ENCODE measurements at places on chromosomes 16 and 17.

GRCh38 chr17:63276821-63277220 lies 169.3 kb downstream of the CYB561 start:
- peak; percentile 37 for DNase-seq

DNA sequence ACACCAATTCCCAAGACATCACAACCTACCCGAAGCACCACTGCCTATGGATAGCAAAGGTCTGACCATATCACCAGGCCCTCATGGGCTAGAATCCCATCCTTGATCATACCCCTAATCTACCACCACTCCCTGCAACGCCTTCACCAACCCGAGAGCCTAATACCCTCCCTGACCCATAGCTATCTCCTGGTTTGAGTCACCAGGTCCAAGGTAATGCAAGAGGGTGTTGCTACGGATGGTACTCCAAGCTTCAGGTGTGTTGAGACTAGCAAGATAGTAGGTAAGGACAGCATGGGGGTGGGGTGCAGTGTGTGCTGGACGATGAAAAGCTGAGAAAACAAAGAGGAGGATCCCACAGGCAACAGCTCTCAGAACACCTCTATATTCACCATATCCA lies 258.0 kb downstream of the ZFHX3 start:
- no peak for DNase-seq

GRCh38 chr17:70271672-70272071 lies 102.3 kb downstream of the KCNJ2 start:
- DNase-seq = no peak

GRCh38 chr17:7131423-7131791 lies 16.8 kb upstream of the ASGR2 start:
- no peak for DNase-seq

DNA sequence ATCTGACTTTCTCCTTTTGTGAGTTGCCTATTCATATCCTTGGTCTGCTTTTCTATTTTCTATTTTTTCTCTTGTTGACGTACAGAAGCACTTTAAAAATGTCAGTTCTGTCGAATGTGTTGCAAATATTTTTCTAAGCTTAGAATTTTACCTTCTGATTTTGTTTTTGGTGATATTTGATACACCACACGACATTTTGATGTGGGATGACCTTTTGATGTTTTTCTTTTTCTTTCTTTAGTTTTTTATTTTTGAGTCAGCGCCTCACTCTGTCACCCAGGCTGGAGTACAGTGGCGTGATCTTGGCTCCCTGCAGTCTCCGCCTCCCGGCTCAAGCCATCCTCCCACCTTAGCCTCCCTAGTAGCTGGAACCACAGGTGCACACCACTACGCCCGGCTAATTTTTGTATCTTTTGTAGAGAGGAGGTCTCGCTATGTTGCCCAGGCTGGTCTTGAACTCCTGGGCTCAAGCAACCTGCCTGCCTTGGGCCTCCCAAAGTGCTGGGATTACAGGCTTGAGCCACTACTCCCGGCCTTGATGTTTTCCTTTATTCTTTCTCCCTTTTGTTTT lies 39.6 kb downstream of the WSB1 start:
- DNase-seq = no peak

DNA sequence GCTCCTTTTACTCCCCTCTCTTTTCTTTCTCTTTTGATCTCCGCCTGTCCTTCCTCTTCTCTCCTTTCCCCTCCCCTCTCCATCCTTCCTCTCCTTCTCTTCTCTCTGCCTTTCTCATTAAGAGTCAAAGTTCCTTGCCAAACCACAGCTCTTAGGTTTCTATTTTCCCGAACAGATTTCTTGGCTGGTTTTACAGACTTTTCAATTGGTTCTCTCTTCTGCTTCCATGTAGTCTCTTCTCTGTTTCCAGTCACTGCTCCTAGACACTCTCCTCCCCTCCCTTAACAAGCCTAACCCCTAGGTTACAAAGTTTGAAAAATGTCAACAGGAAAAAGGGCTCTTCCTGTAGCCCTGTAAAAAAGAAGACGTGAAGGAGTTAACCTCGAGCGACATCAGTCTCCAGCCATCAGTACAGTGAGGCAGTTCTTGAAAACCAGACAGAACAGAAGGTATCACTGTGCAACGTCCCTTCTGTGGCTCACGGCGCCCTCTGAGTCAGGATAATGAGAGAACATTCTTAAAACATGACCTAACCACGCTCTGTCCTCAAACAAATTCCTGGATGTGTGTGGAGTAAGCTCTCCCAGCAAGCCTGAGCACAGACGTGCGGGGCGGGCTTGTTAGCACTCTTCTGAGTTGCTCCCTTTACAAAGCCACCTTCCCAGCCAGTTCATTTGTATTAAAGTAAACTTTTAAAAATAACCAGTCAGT lies 11.6 kb upstream of the MARCHF10 start:
- peak; percentile 97 for DNase-seq

DNA sequence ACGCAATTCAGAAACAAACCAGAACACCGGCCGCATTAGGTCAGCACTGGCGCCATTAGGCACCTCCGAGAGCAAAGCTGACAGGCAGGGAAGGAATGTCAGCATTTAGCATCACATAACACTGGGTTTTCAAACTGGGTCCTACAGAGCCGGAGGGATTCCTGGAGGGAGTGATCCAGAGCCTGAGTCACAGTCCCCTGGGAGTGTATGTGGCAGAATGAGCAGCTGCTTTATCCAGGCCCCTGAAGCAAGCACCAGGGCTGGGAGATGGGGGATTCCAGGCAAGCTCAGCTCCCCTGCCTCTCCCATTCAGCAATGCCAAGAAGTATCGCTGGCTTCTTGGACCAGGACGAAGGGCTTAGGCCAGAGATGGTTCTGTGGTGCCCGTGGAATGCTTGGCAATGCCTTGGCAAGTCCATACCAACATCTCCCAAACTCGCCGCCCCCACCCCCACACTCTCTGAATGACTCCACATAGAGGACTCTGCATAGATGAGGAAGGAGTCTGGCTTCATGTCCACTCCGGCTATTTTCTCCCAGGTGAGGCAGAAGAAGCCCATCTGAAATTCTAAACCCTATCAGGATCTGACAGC lies 20.4 kb downstream of the GAS7 start:
- peak; percentile 16 for DNase-seq
